Smooth muscle cell of trachea (primary cell): ENCODE measurements at places on chromosomes 12 and 14. TPM values are rescaled to one million over a fixed set of nuclear protein-coding genes. Genes with fewer than 3 reads are reported as not detected.

The RNASE7 gene
- total RNA-seq, result 0.17 TPM in 1 of 2 replicates, not detected in the other

The IFNG-AS1 gene
- not detected in 2 replicates for total RNA-seq

The INHBE gene
- 2.6 and 3.8 TPM in 2 replicates for total RNA-seq

The CLEC1A gene
- not detected in 2 replicates for total RNA-seq

The FGD6 gene
- total RNA-seq, result 6.1 and 8.9 TPM in 2 replicates

The RAD9B gene
- total RNA-seq, result 0.29 and 0.83 TPM in 2 replicates

The TOMM20L gene
- not detected in 2 replicates for total RNA-seq

The IL22 gene
- total RNA-seq, result not detected in 2 replicates

The SLCO1C1 gene
- total RNA-seq, result not detected in 2 replicates
